B cell (primary cell): ENCODE measurements at places on chromosomes 4 and X.

DNA sequence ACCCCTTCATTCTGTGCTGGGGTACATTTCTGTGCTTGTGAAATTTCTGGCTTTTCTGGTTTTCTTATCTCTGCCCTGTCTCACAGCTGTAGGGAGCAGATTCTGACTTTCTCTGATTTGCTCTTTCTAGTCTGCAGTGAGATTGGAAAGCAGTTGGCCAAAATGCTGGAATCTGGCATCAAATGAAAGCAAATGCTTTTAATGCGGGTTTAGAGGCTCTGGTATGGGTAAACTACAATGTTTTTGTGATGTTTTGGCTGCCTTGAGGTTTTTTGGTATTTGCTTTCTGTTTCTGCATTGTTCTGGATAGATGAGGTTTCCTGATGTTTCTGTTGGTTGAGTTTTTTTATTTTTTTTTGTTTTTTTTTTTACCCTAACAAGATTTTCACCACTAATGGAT, 23.8 kb downstream of the SMIM20 start:
- no peak for DNase-seq

GRCh38 chr4:26105815-26106699, 192.0 kb downstream of the SMIM20 start:
- DNase-seq = no peak

GRCh38 chr4:130760246-130760645, 1664.3 kb downstream of the C4orf33 start:
- no peak for DNase-seq

- DNase-seq = no peak
Measured at GRCh38 chr4:111849746-111850284, 295.4 kb upstream of the FAM241A start.

GRCh38 chr4:5781691-5782090, 70.7 kb downstream of the EVC start:
- no peak for DNase-seq
